CD8-positive, alpha-beta memory T cell (primary cell): ENCODE measurements at places on chromosomes 1 and 21. TPM values are rescaled to one million over a fixed set of nuclear protein-coding genes. Genes with fewer than 3 reads are reported as not detected.

DNA sequence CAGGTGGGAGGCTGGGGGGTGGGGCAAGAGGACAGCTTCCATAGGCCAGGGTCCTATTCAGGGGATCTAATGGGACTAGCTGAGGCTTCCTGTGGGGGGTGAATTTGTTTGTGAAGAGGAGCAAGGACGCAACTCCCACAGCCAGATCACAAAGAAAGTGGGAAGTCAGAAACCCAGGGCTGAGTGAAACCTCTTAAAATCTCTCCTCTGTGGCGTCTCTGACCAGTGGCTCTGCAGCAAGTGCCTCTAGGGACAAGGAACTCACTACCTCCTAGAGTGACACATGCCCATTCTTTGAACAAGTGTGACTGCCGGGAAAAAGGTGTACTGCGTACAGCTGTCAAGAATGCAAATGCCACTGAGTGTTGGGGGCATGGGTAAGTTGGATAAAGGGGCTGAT lies 187.9 kb downstream of the HIVEP3 start:
- H3K27me3 ChIP-seq, result no peaks in the 10 kb centered on the region
- peaks cover 34% of the 10 kb centered on the region for H3K4me1 ChIP-seq
- no peak overlapping the region for H3K4me3 ChIP-seq
- no peaks in the 10 kb centered on the region for H3K36me3 ChIP-seq

DNA sequence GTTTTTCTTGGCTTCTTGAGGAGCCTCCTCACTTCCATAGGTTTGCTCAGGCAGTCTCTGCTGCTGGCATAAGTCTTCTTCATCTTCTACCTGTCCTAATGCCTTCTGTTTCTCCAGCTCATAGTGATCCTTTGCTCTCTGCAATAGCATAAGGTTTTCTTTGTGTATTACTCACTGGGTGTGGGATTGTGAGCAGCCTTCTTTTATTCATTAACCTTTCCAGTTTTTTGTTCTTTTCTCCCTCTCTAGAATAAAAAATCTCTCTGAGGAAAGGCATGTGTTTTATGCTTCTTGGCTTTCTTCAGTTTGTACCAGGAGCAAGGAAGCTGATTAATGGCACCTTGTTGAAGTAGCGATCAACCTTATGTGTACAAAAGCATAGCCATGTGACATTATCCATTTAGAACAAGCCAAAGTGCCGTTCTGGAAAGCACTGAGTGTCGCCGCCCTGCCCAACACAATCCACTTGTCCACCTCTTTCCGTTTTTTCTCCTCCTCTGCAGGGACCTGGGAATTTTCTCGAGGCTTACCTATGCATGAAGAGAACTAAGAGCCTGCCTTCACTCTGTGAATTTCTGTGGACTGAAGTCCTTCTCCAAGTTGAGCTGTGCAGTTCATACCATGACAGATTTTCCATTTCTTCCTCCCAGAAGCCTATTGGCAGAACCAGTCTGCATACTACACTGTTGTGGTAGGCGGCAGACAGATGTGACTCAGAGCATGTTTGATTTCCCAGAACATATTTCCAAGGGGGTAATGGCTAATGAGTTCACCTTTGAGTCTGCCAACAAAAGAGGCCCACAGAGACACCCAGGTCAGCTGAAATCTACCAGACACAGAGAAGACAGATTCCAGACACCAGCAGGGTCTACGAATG lies 39.0 kb downstream of the DPT start:
- H3K36me3 ChIP-seq, result no peaks in the 10 kb centered on the region
- DNase-seq, result no peak
- no peak overlapping the region for H3K27ac ChIP-seq
- no peak overlapping the region for H3K4me3 ChIP-seq

The MYBPH gene
- total RNA-seq, result not detected

- peak overlapping the region; percentile 37 for H3K4me3 ChIP-seq
- H3K27ac ChIP-seq, result peak overlapping the region; percentile 54
- no peak for DNase-seq
- no peaks in the 10 kb centered on the region for H3K27me3 ChIP-seq
- peaks cover 59% of the 10 kb centered on the region for H3K4me1 ChIP-seq
These were observed 163.4 kb downstream of the RUNX1 start for GRCh38 chr21:34885626-34886239.

- H3K27me3 ChIP-seq, result no peaks in the 10 kb centered on the region
- no peak overlapping the region for H3K4me3 ChIP-seq
- peaks cover 6% of the 10 kb centered on the region for H3K4me1 ChIP-seq
- no peaks in the 10 kb centered on the region for H3K36me3 ChIP-seq
- no peak for DNase-seq
These were observed 6.0 kb downstream of the NFIA start for GRCh38 chr1:61088163-61088974.

GRCh38 chr1:182649041-182649440 lies 35.3 kb downstream of the RGS8 start:
- H3K36me3 ChIP-seq, result no peaks in the 10 kb centered on the region
- no peak overlapping the region for H3K4me3 ChIP-seq
- H3K27ac ChIP-seq, result no peak overlapping the region

DNA sequence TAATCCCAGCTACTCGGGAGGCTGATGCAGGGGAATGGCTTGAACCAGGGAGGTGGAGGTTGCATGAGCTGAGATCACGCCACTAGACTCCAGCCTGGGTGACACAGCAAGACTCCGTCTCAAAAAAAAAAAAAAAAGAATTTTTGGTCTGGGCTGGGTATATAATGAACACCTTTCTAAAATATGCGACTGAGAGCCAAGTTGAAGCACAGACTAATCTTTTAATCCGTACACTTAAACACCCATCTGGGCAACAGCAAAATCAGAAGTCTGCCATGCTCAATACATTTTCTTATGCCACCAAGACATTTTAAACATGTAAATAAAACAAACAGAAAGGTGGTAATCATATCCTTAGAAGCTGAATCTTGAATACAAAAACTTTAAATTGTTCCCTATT lies 31.6 kb upstream of the ABCB10 start:
- H3K27me3 ChIP-seq, result no peaks in the 10 kb centered on the region
- H3K27ac ChIP-seq, result no peak overlapping the region
- no peaks in the 10 kb centered on the region for H3K4me1 ChIP-seq
- no peak for DNase-seq
- H3K4me3 ChIP-seq, result no peak overlapping the region
- peaks cover 9% of the 10 kb centered on the region for H3K36me3 ChIP-seq

The IL6R gene
- 3.8 TPM for total RNA-seq

- H3K27ac ChIP-seq, result no peak overlapping the region
- no peaks in the 10 kb centered on the region for H3K27me3 ChIP-seq
- H3K36me3 ChIP-seq, result no peaks in the 10 kb centered on the region
- H3K4me1 ChIP-seq, result peaks cover 5% of the 10 kb centered on the region
- H3K4me3 ChIP-seq, result no peak overlapping the region
These were observed 6.9 kb downstream of the TFF3 start for GRCh38 chr21:42308161-42308913.

GRCh38 chr1:202713110-202713509 lies 2.9 kb upstream of the SYT2 start:
- H3K4me1 ChIP-seq, result no peaks in the 10 kb centered on the region
- H3K27me3 ChIP-seq, result peaks cover 25% of the 10 kb centered on the region
- H3K27ac ChIP-seq, result no peak overlapping the region
- no peak for DNase-seq
- H3K4me3 ChIP-seq, result no peak overlapping the region
- H3K36me3 ChIP-seq, result no peaks in the 10 kb centered on the region

GRCh38 chr1:200866521-200866920 lies 6.3 kb upstream of the GPR25 start:
- peaks cover 32% of the 10 kb centered on the region for H3K4me1 ChIP-seq
- H3K36me3 ChIP-seq, result no peaks in the 10 kb centered on the region
- H3K4me3 ChIP-seq, result no peak overlapping the region
- H3K27ac ChIP-seq, result no peak overlapping the region
- H3K27me3 ChIP-seq, result no peaks in the 10 kb centered on the region

The IGSF3 gene
- total RNA-seq, result 2.0 TPM

The TMEM269 gene
- 0.16 TPM for total RNA-seq

The LAMC2 gene
- total RNA-seq, result not detected

DNA sequence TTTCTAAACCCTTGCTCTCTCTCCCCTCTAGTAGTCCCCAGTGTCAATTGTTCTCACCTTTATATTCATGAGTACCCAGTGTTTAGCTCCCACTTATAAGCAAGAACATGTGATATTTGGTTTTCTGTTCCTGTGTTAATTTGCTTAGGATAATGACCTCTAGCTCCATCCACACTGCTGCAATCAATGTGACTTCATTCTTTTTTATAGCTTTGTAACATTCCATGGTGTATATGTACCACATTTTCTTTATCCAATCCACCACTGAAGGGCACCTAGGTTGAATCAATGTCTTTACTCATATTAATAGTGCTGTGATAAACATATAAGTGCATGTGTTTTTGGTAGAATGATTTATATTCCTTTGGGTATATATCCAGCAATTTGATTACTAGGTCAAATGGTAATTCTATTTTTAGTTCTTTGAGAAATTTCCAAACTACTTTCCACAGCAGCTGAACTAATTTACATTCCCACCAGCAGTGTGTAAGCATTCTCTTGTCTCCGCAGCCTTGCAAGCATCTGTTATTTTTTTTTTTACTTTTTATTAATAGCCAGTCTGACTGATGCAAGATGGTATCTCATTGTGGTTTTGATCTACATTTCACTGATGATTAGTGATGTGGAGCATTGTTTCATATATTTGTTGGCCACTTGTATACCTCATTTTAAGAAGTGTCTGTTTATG lies 277.8 kb downstream of the LTN1 start:
- H3K4me3 ChIP-seq, result no peak overlapping the region
- no peaks in the 10 kb centered on the region for H3K27me3 ChIP-seq

DNA sequence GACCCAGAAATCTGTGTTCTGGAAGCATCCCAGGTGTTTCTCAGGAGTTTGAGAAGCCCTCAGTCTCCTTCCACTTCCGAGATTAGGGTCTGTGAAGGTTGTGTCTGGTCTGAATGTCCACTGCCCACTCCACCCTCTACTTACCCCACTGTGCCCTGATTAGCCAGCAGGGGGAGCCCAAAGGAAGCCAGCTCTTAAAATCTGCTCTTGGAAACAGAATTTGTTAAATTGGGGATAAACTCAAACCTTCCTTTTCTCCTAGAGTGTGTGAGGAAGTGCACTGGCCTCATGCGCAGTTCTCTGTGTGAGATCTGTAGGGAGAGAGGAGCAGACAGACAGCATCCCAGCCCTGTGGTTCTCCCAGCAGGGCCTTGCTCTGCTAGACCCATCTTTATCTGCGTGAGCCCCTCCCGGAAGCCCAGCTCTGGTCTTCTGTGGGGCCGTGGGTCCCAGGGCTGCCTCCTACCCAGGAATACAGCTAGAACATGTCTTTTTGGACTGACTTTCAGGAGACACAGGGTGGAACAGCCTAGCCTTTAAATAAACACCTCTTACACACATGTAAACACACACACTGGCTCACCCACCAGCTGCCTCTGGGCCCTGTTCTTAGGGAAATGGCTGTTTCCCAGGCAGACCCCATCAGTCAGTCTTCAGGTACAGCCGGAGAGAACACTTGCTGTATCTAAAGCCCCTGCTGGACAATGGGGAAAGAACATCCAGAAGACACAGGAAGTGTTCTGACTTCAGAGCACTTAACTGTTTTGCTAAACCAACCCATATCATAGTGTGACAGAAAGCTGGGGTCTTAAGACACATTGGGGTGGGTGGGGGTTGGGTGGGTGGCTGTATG lies 52.2 kb downstream of the SMYD2 start:
- H3K27ac ChIP-seq, result no peak overlapping the region
- H3K4me3 ChIP-seq, result no peak overlapping the region
- no peaks in the 10 kb centered on the region for H3K27me3 ChIP-seq
- DNase-seq, result no peak
- peaks cover 5% of the 10 kb centered on the region for H3K36me3 ChIP-seq

DNA sequence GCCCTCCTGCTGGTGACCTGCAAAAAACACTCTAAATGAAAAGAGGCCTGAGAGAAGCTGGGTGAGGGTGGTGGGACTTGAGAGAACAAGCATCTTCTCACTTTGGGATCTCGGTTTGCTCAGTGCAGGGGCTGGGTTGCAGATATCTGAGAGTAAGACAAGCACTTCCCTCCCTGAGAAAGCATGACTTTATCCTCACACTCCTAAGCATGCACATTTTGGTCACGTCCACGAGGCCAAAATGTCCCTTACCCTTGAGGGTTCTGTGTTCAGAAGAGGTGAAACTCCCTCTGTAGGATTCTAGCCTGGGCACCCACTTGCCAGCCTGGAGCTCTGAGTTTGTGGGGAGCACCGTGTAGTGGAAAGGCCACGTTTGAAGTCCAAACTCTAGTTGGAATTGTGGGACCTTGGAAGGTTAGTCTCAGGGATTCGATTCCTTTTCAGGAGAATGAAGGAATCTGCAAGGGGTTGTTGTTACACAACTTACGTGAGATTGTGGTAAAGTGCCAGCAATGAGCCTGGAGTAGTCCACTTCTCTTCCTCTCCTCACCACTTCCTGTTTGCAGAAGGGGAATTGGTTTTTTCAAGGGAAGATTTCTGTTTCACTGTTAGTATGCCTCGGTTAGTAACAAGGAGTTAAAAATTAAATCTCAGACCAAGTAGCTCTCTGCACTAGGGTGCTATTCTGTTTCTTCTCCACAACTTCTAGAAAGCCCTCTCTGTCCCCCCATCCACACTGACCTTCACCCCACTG lies 3.0 kb downstream of the FCAMR start:
- H3K4me3 ChIP-seq, result no peak overlapping the region
- peaks cover 18% of the 10 kb centered on the region for H3K4me1 ChIP-seq
- H3K27ac ChIP-seq, result no peak overlapping the region
- no peaks in the 10 kb centered on the region for H3K36me3 ChIP-seq
- DNase-seq, result no peak

DNA sequence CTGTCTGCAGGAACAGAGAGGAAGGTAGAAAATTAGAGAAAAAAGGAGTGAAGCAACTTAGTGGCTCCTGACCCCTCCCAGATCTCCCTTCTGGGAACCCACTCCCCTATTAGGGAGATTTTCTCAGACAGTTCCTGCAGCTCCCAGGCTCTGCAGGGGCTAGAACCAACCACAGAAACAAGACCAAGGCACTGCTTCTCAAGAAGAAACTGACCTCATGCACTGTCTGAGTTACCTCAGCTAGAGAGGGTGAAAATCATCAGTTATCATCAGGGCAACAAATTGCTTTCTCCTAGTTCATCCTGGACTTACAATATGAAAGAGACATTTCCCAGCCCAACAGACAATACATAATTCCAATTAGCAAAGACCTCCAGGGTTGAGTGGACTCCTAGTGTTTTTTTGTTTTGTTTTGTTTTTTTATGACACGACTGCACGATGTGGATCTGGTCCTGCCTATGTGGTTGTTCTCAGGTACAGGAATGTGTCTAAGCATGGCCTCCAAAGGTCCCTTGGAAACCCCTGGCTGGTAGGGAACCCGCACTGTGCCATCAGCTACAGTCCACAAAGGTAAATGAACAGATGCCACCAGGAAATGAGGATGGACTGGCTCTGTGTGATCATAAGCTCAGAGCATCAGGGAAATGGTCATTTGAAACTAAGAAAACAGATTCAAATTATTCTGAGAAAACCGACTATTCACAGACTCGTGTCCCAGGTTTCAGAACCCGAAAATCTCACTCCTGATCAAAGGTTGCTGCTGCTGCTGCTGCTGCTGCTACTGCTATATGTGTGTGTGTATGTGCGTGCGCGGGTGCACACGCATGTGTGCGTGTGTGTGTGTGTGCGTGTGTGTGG lies 65.3 kb downstream of the LAMC2 start:
- no peaks in the 10 kb centered on the region for H3K27me3 ChIP-seq
- no peak overlapping the region for H3K27ac ChIP-seq
- H3K4me1 ChIP-seq, result no peaks in the 10 kb centered on the region

The KPNA6 gene
- total RNA-seq, result 96.7 TPM

- H3K4me1 ChIP-seq, result peaks cover 22% of the 10 kb centered on the region
- H3K27me3 ChIP-seq, result no peaks in the 10 kb centered on the region
- H3K27ac ChIP-seq, result peak overlapping the region; percentile 2
- no peak for DNase-seq
- no peaks in the 10 kb centered on the region for H3K36me3 ChIP-seq
- H3K4me3 ChIP-seq, result no peak overlapping the region
These were observed 2.8 kb downstream of the TCEA3 start for GRCh38 chr1:23421753-23422240.

GRCh38 chr1:247638011-247638410 lies 32.6 kb downstream of the OR2G3 start:
- H3K4me1 ChIP-seq, result no peaks in the 10 kb centered on the region
- no peaks in the 10 kb centered on the region for H3K27me3 ChIP-seq
- H3K4me3 ChIP-seq, result no peak overlapping the region
- no peak for DNase-seq
- no peak overlapping the region for H3K27ac ChIP-seq
